ENCODE measurements at places on chromosomes 1 and 21.

- DNase-seq, result no peak
Measured at GRCh38 chr1:165871311-165872067, 44.1 kb downstream of the UCK2 start.

DNA sequence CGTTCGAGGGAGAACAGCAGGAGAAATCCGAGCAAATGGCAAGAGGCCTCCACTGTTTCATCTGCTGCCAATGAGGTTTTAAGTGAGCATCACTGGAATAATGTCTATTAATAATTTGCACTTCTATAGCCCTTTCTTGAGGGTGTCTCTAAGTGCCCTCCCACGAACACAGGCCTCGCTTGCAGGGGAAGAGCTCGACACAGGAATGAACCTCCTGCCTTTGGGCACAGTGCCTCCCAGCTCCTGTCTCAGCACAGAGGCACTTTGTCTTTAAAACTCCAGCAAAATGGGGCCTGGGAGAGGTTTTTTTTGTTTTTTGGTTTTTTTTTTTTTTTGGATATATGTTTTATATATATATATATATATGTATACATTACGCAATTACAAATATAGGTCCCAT is 56.6 kb downstream of the OLIG1 start:
- no peak for DNase-seq

DNA sequence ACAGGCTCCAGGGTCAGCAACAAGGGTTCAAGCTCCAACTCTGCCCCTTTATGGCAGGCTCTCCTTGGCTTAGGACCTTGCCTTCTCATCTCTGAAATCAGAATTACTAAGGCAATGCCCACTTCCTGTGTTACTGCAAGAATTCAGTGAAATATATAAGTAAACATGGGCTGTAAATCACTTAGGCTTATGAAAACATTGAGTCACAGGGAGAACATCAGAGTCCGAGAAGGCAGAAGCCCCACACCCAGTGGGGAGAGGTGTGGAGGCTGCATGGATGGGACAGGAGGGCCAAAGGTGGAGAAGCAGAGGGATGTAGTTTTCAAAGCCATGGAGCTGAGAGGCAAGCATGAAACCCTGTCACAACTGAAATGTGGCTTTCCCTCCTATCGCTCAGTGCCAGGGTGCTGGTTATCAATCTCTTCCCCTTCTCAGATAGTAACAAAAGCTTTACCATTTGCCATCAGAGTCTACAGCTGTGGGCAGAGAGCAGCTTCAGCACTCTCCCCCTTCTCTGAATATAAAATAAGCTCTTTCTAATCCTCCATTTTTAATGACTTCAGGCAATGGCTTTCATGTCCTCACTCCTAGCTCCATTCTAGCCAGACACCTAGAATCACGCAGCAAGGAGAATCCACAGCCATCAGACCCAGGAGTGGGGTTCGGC is 3.4 kb downstream of the RGS8 start:
- DNase-seq, result no peak

DNA sequence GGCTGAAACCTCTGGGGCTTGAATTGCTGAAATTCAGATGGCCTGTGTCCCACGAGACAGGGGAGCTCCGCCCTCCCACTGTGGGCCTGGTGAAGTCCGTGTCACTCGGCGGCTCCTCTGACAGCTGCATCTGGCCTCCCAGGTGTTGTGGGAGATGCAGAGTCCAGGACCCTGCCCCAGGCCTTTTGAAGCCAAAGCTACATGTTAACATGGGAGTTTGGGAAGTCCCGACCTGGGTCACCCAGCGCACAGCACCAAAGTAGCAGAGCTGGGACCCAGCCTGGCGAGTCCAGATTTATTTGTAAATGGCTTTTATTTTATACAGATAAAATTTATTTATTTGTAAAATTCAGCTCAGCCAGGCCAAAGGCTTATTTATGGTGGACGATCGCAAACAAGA is 28.9 kb downstream of the SLC37A1 start:
- no peak for DNase-seq

DNA sequence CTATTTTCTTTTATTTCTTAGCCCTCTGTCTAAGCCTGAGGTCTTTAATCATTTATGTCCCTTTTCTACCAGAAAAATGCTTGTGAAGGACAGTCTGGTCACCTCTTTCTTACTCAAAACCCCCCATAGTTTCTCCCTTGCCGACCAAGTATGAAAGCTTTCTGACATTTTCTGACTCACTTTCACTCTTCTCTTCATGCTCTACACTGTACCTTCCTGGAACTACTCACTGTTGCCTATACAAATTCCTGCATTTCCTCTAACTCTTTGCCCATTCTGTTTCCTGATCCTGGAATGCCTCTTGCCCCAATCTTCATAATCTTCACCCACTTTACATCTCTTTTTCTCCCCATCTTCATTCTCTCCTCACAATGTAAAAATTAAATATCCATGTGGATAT is 380.0 kb downstream of the HHIPL2 start:
- DNase-seq, result no peak

GRCh38 chr1:232462213-232462612 is 167.7 kb downstream of the SIPA1L2 start:
- no peak for DNase-seq

DNA sequence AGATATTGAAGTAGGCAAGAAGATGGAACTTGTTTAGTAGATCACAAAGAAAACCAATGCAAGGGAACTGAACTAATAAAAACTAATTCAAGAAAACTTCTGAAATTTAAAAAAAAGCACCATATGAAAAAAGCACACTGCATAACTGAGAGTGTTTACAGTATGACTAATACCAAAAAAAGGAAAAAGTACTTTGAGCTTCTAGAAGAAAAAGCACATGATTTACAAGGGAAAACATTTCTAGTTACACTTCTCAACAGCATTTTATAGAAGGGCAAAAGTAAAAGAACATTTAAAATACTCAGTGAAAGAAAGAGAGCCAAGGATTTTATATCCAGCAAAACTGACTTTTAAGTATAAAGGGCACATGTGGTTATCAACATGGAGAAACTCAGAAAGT is 233.6 kb downstream of the RPS6KC1 start:
- peak; percentile 41 for DNase-seq

DNA sequence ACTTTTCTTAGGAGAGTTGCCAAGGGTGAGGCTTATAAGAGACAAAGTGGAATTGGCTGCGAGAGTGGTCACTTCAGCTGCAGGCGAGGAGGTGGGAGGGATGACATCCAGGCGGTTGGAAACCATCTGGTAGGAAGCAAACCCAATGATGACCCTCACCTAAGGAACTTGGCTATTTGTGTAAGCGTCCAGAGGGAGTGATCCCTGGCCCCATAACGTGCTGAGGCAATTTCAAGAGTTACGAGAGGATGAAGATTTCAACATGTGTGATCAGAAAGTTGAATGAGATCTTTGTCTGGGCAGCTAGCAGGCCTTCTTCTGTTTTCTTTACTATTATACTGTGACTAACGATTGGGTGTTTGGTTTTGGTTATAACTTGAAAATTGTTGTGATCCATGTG is 102.7 kb upstream of the VANGL1 start:
- DNase-seq, result no peak

- no peak for DNase-seq
Measured at GRCh38 chr1:168613038-168613451, 36.6 kb downstream of the XCL1 start.

- no peak for DNase-seq
Measured at GRCh38 chr1:118998171-118998570, 10.0 kb upstream of the TBX15 start.

DNA sequence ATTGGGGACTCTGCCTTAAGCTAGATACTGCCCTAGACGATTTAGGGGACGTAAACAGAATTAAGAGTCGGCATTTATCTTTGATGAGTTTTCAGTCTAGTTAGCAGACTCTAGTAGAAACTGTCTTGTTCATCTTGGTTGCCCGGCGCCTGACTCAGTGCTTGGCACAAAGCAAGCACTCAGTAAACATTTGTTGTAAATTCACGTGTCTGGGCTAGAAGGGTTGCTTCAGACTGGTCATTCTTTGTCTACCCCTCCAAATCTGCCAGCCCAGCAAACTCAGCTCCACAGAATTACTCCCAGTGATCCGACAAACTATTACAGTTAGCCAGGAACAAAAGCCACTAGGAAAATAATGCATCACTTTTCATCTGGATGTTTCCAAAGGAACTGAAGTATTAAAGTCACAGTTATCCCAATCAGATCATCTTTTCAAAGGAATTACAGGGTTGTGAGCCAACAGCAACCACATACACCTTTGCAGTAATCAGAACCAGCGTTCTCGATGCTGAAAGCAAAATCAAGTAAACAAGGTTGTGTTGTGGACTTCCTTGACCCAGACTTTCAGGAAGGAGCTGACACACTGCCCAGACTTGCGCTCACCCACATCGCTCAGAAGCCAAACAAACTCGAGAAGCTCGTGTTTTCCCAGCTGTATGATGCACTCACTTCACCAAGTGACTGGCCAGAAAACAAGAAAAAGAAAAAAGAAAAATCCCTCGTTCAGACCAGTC is 66.5 kb upstream of the GADD45A start:
- DNase-seq, result peak; percentile 73

DNA sequence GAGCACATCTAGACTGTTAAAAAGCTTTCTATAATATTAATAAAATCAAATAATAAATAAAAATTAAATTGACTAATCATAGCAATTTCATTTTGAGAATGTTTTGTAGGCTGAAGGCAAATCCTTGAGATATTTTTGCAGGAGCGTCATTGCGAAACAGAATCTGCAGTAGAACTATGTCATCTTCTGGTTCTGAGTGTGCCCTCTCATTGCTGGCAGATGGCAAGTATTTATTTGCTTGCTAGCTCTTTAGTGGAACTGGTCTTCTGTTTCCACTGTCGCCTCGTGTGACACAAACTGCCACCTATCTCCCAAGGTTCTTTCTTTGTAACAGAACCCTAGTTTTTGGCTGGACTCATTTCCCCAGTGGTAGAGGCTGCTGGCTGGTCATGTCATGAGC is 19.0 kb upstream of the IRF2BP2 start:
- DNase-seq, result no peak

DNA sequence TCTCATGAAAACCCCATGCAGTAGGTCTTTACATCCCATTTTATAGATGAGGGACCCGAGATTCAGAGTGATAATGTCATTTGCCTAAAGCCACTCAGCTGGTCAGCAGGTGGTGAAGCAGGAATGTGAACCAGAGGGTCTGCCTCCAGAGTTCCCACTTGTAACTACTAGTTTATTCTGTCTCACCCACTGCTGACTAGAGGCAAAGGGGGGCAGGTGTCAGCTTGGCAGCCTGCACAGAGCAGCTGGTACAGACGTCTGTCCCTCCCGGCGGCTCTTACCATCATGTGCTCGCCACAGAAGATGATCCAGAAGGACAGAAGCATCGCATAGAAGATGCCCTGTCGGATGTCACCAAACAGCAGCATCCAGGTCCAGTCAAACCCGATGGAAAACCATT is 82.4 kb downstream of the WLS start:
- DNase-seq, result no peak

DNA sequence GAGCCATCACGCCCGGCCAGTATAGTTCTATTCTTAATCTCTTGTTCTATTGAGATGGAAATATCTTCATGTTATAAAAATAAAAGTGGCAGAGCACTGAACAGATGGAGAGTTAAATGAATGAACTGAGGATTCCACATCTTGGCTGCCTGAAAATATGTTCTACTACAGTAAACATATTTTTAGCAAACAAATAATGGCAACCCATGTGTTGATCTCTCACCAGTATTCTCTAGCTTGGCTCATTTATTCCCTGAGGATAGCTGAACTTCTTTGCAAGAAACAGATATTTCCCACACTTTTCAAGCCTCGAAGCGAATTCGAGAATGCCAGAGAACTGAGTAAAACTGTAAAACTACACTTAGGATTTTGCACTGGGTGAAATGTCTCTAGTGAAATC is 58.9 kb downstream of the DIRAS3 start:
- no peak for DNase-seq

- DNase-seq, result no peak
Measured at GRCh38 chr21:25528515-25528914, 78.8 kb downstream of the MRPL39 start.

DNA sequence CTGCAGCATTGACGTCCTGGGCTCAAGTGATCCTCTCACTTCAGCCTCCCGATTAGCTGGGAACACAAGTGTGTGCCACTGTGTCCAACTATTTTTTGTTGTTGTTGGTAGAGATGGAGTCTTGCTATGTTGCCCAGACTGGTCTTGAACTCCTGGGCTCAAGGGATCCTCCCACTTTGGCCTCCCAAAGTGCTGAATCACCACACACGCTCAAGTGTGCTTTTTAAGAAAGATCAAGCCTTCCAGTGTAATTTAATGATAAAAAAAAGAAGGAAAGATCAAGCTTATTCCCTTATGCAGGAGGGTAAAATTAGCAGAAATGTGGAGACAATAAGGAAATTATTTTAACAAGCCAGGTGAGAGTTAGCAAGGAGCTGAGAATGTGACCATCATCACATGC is 61.1 kb upstream of the SERBP1 start:
- DNase-seq, result no peak

DNA sequence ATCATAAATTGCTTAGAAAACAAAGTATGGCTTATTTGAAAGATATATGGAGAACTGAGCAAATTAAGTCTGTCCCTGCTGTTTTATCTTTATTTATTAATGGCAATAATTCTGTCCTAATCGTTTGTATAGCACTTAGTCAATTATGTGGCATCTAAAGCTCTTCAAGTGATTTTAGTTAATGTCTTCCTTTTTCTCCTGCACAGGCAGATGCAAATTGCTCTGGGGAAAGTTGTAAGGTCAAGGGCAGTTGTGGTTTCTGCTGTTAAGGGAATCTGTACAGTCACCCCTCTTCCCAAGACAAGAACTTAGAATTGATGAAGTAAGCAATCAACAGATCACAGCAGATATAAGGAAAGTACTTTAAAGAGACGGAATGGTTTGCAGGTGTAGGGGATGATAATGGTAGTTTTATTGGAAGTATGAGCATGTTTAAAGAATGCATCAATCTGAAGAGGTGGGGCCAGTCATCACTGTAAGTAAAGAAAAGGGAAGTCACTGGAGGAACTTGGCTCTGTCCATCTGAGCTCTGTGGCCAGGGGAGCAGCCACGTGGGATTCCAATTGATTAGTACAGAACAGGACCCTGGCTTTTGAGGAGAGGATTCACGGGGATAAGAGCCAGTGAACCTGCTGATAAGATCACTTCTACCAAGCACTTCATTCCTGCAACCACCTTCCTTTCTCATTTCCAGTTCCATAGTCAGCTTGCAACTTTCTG is 116.0 kb upstream of the KCNJ6 start:
- DNase-seq, result no peak

- DNase-seq, result no peak
Measured at GRCh38 chr21:38300141-38300578, 43.4 kb downstream of the KCNJ15 start.

- DNase-seq, result no peak
Measured at GRCh38 chr1:227559499-227559898, 3.9 kb upstream of the ZNF678 start.

DNA sequence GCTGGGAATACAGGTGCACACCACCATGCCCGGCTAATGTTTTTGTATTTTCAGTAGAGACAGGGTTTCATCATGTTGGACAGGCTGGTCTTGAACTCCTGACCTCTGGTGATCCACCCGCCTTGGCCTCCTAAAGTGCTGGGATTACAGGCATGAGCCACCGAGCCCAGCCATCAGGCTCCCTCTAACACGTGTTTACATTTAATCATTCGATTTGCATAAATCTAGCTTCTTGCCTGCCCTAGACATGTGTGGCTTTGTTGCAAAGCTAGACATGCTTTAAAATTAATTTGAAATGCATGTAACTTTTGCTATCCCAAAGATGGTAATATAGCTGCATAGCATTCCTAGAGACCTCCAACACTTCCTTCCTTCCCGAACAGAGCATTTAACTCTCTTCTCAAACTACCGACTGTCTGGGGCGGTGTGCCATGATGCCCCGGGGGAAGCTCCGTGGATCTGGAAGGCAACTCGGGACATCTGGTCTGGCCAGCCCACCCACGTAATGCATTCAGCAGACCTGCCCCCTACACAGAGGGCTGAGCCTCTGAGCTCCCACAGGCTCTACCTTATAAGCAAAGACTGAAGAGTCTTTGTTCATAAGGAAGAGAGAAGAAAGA is 34.6 kb upstream of the NID1 start:
- DNase-seq, result no peak
